ENCODE measurements at places on chromosomes 7 and 10. TPM values are rescaled to one million over a fixed set of nuclear protein-coding genes. Genes with fewer than 3 reads are reported as not detected.

ASB10 gene
- total RNA-seq = not detected

NME8 gene
- 1.5 TPM for total RNA-seq

OR9A2 gene
- not detected for total RNA-seq

ADAM22 gene
- 26.4 TPM for total RNA-seq

CNPY1 gene
- total RNA-seq = not detected

ADRB1 gene
- total RNA-seq = 1.4 TPM

LIPN gene
- not detected for total RNA-seq

GRCh38 chr10:10915215-10915614 lies 102.5 kb upstream of the CELF2 start:
- no peak for DNase-seq

DNA sequence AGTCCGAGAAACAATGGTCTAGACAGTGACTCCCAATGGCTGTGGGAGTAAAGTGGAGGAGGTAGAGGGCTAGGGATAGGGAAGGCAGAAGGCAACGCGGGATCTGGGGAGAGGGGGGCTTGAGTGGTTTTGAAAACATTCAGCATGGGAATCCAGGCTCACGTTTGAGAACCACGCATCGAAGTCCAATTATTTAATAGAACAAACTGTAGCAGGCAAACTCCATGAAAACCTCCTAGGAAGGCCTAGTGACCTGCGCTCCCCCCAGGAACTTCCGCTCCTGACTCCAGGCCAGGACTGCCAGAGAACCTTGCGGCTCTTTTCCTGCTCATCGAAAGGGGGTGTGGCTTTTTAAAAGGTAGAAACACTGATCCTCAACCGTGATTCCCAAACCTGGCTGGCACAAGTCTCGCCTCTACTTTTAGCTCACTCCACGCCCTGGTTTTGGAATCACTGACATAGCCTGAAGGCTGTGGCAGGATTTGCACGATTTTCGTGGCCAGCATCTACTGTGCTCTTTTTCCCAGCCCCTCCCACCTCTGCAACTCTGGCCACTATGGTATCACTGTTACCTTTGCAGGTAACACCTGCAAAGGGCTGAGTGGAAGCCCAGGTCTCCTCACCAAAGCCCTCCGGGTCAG lies 43.4 kb downstream of the MYOF start:
- peak; percentile 77 for DNase-seq

DNA sequence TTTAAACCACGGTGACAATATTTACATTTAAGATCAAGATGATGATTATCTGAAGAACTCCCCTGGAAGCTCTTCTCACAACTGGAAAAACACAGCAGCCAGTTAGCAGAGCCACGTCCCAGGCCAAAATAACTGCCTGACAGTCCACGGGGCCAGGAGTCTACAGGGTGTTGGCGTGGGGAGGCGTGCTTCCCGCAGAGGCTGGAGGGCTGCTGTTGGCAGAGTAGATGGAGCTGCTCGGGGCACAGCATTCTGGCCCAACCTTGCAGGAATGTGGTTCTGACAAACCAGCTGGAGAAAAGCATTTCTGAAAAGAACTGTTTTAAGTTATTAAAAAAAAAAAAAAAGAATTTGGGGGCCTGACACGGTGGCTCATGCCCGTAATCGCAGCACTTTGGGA lies 177.9 kb downstream of the EBF3 start:
- DNase-seq = no peak

Data from ureter (tissue), 1 donor.